Right renal pelvis (tissue), 4 donors: ENCODE measurements at places on chromosomes 1 and 21. TPM values are rescaled to one million over a fixed set of nuclear protein-coding genes. Genes with fewer than 3 reads are reported as not detected.

GRCh38 chr1:66166753-66167152 is 367.2 kb upstream of the SGIP1 start:
- DNase-seq = no peak

DNA sequence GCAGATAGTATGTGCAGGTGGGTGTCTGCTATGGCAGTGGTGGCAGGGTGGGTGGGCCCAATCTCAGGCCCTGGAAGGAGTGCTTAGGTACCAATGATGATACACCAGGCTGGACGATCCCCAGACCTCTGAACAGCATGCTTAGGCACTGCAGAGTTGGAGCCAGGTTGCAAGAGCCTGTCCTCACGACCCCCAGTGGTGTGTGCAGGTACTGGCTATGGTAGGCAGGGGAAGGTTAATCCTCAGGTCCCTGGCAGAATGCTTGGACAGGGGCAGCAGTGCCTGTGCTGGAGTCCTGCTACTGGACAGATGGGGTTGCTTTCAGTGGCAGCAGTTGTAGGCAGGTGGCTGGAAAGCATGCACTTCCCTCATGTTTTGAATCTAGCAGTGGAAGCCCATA is 100.5 kb upstream of the NEK7 start:
- no peak for DNase-seq

DNA sequence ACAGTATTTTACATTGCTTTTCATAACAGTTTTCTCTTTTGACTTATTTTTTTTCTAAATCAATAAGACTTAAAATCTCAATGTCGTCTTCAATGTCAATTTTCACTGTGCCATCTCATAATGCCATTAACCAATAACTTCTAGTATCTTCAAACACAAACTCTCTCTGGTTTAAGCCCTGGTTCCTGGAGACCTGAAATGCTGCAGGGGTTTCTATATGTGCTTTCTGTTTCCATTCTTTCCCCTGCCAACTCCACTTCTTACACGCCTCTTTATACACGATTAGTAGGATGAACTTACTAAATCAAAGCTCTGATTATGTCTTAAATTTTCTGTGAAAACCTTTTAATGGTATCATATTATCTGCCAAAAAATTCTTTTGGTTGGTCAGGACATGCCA is 191.4 kb downstream of the AMY1C start:
- DNase-seq = no peak

DNA sequence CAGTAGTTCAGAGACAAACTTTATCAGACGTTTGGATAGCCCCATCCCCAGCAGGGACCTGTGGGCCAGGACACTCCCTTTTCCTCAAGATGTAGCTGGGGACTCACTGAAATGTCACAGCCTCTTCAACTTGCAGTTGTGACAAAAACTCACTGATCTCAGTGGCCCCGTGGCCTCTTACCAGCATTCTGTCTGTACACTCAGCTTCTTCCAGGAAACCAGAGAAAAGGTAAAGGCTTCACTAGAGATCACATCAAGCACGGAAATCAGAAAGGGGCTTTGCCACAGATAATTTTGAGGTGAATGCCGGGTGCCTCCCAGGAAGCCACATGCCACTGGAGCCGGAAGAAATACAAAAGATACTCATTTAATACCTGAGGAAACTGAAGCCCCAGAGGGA is 122.2 kb downstream of the CCDC185 start:
- no peak for DNase-seq

GRCh38 chr1:30108186-30108585 is 615.2 kb downstream of the MATN1 start:
- no peak for DNase-seq

DNA sequence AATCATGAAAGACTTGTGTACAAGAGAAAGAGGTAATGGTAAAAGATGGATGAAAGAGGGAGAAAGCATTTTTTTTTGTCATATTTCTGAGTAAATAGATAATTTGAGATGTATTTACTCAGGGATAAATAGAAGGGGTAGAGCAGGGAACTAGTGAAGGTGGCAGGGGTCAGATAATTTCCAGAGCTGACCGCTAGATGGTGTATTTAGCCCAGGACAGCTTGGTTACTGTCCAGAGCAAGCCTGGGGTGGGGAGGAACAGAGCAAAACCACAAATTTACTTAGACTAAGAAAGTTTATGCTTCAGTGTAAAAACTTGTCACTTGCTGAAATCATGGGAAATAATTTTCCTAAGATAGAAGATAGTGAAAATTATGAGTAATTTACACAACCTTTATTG is 91.5 kb downstream of the XCL2 start:
- DNase-seq = no peak

DNA sequence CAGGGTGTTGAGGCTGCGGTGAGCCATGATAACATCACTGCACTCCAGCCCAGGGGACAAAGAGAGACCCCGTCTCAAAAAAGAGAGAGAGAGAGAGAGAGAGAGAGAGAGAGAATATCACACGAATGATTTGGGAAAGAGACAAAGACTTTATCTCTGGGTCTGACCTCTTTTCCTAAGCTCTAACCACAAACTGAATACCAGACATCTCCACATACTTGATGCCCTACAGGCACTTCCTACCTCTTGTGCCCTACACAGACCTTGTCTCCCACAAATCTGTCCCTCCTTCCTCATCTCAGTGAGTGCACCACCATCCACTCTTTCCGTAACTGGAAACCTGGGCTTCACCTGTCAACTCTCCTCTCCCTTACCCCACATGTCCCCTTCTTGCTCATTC is 27.0 kb upstream of the PTCH2 start:
- DNase-seq = no peak

The APOBEC4 gene
- polyA plus RNA-seq = not detected

The TMPRSS2 gene
- 36.8 TPM for polyA plus RNA-seq
